ENCODE measurements at places on chromosomes 12 and 14.

- peak; percentile 85 for DNase-seq
Observed at GRCh38 chr14:22491683-22492621, 97.1 kb downstream of the DAD1 start.

DNA sequence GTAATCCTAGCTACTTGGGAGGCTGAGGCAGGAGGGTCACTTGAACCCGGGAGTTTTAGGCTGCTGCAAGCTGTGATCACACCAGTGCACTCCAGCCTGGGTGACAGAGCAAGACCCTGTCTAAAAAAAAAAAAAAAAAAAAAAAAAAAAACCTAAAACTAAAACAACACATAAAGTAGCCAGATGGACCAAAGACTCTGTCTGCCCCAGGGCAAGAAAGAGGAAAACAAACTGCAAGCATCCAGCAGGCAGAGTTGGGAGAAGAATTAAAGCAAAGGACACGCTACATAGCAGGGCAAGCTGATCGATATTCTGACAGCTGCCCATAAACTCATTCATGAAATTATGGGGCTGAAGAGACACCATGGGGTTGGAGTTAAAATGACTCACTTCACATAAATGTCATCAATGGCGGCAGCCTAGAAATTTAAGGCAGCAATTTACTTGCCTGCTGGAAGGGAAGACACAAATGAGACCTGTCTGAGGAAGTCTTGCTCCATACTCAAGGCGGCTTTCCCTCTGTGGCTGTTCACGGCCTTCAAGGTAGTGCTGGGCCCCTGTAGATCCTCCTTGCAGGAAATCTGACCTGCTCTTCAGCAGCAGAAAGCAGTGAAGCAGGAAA lies 259.1 kb upstream of the FKBP4 start:
- DNase-seq = no peak

DNA sequence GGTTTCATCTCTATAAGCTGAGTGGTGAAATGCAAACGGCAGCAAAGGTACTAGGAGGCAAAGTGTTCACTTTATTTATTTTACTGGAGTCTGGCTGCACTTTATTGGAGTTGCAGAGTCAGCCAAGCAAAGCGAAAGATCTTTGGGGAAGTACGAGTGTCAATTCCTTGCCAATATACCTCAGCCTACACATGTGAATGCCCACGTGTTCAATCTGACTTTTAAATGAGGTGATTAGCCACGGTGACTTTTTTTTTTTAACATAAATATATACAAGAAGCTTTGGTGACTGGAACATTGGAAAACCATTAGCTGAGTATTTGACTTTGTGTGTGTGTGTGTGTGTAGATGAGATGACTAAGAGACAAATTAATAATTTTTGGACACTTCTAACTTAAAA lies 178.8 kb downstream of the NTS start:
- no peak for DNase-seq

DNA sequence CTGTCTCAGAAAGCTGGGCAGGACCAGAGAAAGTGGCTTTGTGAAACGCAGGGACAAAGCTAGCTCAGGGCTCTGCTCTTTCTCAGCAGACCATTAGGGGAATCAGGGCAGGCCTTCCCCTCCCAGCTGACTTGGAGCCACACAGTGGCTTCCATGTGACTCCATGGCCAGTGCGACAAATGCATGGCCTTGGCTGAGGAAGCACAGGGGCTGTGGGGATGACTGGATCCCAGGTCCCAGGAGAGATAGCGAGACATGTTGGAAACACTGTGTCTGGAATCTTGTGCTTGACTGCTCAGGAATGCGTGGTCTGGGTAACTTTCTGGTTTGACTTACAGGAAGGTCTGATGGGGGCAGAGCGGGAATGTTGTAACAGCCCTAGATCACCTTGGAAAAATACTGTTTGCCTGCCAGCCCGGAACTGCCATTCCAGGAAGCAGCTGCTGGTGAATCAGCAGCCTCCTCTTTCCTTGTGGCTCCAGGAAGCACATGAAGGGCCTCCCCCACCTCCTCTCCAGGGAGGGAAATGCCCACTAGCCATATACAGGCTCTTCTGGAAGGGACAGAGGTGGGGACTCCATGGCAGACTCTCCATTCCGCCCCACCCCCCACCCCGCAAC lies 133.5 kb upstream of the HIF1A start:
- DNase-seq = peak; percentile 47

- no peak for DNase-seq
Observed at GRCh38 chr12:10210225-10210624, 2.5 kb upstream of the GABARAPL1 start.

DNA sequence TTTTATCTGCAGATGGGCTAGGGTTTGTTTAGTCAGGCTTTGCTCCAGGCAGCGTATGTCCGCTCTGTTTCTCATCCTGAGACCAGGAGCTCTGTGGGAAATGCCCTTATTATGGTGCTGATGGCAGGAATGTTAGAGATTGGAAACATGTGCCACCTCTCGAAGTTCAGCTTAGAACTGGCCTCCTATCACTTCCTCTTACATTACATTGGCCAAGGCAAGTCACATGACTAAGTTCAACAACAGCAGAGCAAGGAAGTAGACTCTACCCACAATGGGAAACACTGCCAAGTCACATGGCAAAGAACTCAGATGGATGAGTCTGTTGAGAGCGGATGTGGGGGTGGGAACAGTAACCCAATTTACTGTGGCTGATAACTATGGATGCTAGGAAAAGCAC lies 161.9 kb upstream of the WSCD2 start:
- DNase-seq = peak; percentile 0

GRCh38 chr12:108856170-108856427 lies 1.3 kb downstream of the SSH1 start:
- DNase-seq = no peak

- DNase-seq = no peak
Observed at GRCh38 chr12:92953747-92954146, 24.7 kb upstream of the EEA1 start.

GRCh38 chr14:51870606-51871005 lies 10.2 kb downstream of the GNG2 start:
- no peak for DNase-seq

DNA sequence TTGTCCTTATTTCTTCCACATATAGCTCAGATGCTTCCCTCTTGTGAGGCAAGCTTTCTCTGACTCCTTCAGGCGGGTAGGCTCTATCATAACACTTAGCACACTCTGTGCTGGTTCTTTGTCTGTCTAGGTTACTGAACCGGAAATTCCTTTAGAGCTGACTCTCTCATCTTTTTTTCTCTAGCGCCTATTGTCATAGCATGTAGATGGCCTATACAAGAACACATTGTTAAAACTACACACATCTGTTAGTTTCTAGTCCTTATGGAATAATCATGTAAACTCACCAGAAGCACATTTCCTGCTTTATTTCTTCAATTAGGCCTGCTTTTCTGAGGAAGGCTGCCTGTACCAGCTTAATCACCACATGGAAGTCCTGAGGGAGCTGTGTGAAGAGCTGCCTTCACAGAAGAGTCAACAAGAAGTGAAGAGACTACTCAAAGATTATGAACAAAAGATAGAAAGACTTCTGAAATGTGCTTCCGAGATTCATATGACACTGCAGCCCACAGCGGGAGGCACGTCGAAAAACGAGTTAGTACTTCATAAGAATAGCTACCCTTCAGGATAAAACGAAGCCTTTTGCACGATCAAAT lies 143.9 kb downstream of the SYNE2 start:
- no peak for DNase-seq

DNA sequence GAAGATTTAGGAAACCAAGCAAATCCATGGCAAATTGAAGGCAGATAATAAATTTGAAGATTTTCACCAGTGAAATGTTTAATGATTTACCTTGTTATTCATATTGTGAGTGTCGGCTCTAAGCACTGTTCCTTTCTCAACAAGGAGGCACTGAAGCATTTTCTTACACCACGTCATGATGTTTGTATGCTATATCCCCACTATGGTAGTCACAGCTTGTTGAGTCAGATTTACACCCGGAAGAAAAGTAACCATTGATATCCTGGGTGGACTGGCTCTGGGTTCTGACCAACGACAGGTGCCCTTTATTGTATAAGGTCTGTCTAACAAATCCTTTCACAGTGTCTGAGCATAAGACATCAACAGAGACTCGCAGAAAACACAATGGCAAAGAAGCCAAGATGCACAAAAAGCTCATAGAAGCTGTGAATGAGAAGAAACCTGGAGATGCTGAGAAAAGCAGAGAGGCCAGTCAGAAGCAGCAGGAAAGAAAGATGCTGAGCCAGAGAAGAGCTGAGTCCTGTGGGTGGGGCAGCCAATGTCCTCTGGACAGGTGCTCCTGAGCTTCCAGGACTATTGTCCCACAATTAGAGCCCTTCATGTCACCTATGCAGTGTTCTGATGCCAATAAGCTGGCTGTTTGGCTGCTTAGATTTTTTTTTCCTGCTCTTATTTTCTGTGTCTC lies 49.7 kb upstream of the ARHGAP5 start:
- no peak for DNase-seq

Measured in lung (tissue), 17 donors.